ENCODE measurements at places on chromosomes 2 and 18.

- DNase-seq: no peak
Measured at GRCh38 chr2:176699644-176700043, 430.4 kb downstream of the MTX2 start.

DNA sequence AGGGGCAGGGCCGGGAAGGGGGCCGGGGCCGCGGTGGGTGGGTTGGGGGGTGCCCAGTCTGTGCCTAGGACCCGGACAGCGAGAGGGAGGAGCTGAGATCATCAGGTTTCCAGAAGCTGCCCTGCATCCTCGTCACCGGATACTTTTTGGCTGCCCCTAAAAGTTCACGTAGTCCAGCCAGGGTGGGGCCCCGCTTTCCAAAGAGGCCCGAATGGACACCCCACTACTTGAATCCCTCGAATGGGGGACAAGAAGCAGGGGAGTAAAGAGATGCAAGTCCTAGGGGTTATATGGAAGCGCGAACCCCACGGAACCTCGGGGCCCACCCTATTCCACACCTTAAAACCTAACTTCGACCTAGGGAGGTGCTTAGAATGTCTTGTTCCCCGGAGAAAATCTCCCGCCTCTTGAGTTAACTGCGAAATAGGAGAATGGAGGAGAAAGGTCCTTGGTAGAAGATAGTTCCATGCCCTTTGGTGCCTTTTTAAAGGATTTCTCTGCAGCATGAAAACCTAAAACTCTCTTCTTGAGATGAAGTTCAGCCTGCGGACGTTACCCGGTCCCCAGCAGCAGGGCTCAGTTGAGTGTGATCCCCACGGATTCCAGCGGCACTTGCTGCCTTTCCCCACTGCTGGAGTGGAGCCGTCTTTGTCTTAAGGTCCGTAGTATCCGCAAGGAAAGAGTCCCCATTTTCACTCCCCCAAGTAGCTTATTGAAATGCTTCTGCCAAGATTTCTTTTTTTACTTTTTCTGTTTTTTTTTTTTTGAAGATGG is 2.1 kb upstream of the RNF152 start:
- no peak for DNase-seq

DNA sequence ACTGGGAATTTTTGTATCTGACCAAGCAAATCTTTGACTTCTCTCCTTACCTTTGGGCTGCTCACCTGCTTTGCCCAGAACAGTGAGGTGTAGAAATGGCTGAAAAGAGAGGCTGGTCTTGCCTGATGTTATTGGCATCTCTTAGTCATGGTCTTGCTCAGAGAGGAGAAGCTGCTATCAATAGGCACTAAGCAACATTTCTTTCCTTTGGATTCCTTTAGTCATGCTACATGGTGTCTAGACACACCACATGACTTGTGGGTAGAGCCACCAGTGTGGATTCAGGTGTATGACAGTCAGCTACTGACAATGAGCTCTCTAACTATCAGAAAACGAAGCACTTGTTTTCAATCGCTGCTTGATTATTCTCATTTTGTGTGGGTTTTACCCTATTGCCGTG is 341.3 kb upstream of the DCC start:
- DNase-seq: no peak

DNA sequence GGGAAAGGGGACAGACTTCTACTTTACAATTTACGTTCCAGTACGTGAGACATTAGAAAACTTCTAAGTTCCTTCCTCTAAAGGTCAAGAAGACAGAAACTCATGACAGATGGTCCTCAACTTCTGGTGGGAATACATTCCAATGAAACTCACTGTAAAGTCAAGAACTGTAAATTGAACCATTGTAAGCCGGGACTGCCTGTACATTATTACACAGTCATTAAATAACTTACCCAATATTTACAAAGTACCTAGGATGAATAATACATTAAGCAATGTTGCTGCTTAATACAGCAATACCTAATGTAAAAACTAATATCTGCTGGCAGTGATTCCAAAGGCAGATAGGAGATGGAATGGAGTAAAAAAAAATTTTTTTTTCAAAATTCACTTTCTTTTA is 51.9 kb downstream of the CDH2 start:
- DNase-seq: no peak

GRCh38 chr2:237863689-237864443 is 4.4 kb downstream of the RAMP1 start:
- no peak for DNase-seq

DNA sequence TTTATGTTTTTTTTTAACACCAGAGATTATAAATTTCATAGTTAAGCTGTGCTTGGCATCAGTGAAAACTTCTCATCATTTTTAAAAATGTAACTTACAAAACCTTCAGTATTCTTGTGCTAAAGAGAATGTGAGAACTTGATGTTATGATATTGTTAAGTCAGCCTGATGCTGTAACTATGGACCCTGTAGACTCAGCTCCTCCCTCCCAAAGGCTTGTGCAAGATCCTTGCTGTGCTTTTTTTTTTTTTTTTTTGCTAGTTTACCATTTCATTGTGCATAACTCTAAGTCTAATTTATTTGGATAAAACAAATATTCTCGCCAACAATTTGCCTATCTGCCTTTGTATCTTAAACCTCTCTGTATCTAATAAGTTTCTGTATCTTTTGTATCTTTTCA is 12.9 kb upstream of the TFPI start:
- DNase-seq: no peak

- no peak for DNase-seq
Measured at GRCh38 chr2:213017404-213017803, 134.0 kb downstream of the IKZF2 start.

- DNase-seq: peak; percentile 16
Measured at GRCh38 chr2:170361090-170361936, 183.4 kb downstream of the MYO3B start.

- no peak for DNase-seq
Measured at GRCh38 chr2:124975224-124975623, 950.1 kb downstream of the CNTNAP5 start.

DNA sequence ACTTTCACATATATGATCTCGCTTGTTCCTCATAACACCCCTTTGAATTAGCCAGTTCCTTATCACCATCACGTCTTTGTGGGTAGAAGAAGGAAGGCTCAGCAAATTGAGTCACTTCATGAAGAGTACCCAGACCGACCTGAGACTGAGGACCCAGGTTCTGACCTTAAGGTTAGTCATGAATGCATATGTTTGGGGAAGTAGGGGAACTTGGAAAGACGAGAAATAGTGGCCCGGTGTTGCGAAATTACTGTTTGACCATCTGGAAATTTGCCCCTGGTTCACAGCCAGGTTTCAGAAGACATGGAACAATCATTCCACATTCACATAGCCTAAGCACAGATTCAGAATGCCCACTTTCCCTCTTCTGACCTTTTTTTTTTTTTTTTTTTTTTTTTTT is 59.8 kb downstream of the MEIS1 start:
- peak; percentile 12 for DNase-seq

DNA sequence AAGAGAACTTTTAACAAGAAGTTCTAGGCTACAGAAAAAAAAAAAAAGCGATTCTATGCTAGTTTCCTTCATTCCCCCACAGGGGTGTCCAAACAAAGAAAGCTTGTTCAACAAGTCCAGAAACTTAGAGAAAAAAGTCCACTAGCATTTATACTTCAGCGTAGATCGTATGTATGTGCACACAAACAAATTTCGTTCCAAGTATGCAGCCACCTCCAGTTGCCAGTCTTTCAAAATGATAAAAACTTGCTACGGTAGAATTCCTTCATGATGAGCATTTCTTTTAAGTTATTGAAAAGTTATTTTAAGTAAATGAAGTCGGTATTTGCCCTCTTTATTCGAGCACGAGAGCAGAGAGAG is 3.7 kb upstream of the OTX1 start:
- DNase-seq: no peak

GRCh38 chr2:98442488-98442887 is 2.2 kb upstream of the INPP4A start:
- DNase-seq: no peak

GRCh38 chr2:218152777-218153176 is 14.0 kb downstream of the CXCR1 start:
- no peak for DNase-seq

DNA sequence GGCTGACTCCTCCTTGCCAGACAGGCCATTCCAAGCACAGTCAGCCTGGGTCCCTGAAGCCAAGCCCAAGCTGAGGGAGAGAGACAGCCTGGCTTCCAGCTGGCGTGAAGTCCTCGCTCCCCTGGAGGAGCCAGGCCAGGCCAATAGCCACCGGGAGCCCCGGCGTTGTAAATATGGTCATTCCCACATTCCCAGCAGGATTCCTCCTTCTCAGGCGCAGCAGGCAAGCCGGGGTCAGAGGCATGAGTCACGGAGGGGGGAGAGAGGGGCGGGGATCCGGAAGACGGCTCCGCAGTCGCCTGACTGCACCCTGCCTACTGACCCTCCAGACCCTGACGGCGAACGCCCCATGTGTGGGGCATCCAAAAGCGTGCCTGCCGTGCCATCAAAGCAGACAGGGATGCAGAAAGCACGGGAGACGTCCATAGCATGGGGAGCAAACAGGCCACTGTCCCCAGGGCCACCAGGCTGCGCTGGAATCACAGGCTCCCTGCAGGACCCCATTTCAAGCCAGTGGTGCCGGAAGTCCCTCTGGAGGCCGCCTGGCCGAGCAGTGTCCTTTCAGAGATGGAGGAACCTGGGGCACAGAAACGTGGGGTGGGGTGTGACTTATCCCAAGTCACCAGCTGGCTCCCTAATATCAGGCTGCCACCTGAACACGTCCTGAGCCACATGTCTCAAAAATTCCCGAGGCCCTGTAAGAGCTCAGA is 48.2 kb downstream of the TWIST2 start:
- peak; percentile 51 for DNase-seq
